Thoracic aorta (tissue), 2 donors: ENCODE measurements at places on chromosomes 7 and 10.
A peak's percentile ranks its signal among the peaks of the same experiment; 100 is the strongest.

GRCh38 chr10:31678139-31678536 is 250.5 kb downstream of the ARHGAP12 start:
- no peak for DNase-seq

- no peak for DNase-seq
These were observed 147.8 kb upstream of the SEMA3E start for GRCh38 chr7:83796760-83797159.

- no peak for DNase-seq
These were observed 97.1 kb downstream of the VIPR2 start for GRCh38 chr7:159047536-159047935.

DNA sequence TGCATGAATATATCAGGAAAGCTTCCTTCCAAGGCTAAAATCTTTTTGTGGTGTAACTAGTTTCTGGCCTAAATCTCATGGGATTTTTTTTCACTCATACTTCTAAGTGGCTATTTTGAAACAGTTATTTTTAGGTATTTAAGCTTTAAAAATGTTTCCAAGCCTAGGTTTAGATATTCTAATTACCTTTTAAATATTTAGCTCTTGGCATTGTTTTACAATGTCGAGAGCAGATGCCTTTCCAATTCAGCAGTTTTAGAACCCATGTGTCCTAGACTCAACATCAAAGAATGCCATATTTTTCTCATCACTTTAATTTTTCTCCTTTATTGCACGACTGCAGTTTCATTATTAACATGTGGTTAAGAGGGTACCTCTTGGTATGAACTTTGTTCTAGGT is 27.1 kb upstream of the STOX1 start:
- DNase-seq: no peak

DNA sequence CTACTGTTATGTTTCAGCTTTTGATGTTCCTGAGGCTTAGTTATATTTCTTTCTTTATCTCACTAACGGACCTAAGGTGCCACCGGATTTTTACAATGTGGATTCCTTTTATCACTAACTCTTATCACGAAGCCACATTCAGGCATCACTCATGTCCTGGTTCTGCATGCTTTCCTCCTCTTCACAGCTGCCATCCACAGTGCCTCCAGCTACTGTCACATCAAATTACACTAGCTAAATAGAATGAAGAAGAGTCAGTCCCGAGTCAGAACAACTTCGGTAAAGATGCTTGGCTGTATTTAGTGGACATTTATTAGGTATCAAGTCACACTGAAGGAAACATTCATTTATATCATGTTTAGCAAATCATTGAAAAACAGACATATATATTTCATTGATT is 153.2 kb downstream of the NEBL start:
- DNase-seq: no peak

DNA sequence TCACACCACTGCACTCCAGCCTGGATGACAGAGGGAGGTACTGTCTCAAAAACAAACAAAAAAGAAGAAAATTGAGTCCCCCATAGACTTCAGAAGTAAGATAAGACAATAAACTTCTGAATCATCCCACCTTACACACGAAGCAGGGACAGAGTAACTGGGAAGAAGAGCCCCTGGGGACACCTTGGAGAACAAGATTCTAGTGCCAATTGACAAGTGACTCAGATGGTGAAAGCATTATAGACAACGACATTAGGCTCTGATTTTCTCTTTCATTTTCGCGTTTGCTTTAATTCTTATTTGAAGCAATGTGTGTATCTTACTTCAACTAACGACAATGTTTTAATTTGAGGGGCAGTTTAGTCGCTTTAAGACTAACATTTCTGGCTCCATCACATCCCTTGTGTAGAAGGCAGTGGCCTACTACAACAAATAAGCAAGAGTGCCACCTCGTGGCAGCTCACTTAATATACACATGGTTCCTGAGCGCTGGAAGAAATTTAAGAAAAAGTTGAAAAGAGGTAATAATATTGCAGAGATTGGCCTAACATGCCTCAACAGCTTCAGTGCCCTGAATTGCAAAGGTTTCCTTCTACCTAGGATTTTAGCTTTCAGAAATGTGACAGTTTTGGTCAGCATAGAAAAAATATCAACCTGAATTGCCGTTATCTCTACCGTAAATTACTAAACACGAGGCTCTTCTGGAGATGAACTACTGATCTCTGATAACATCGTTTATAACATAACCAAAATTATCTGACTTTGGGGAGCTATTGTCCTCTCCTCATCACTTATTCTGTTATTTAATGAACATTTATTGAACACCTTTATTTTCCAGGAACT is 36.7 kb downstream of the ASNS start:
- DNase-seq: peak; percentile 13

DNA sequence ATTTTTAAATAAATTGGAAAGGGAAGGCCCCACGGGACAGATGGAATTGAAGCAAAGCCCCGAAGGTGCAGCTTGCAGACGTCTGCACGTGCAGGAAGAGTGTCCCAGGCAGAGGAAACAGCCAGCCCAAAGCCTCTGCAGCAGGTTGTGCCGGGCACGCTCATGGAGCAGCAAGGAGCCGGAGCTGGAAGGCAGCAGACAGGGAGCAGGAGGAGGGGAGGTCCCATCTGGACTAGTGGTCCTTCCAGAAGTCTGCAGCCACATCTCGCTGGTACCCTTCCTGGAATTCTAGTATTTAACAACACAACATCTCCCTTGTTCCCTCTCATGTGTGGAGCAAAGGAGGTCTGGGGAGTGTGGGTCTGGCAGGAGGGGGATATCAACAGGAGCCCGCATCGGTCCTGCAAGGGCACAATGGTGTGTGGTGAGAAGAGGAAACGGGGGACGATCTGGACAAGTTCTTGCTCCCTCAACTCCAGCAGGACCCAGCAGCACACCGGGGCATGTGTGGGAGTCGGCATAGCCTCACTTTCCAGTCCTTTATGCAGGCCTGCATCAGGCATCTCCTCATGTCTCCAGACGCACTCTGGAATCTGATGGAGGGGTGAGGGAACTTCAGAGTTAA is 169.3 kb downstream of the GRID1 start:
- DNase-seq: no peak

- no peak for DNase-seq
These were observed 166.8 kb upstream of the NFE2L3 start for GRCh38 chr7:25985196-25985595.

DNA sequence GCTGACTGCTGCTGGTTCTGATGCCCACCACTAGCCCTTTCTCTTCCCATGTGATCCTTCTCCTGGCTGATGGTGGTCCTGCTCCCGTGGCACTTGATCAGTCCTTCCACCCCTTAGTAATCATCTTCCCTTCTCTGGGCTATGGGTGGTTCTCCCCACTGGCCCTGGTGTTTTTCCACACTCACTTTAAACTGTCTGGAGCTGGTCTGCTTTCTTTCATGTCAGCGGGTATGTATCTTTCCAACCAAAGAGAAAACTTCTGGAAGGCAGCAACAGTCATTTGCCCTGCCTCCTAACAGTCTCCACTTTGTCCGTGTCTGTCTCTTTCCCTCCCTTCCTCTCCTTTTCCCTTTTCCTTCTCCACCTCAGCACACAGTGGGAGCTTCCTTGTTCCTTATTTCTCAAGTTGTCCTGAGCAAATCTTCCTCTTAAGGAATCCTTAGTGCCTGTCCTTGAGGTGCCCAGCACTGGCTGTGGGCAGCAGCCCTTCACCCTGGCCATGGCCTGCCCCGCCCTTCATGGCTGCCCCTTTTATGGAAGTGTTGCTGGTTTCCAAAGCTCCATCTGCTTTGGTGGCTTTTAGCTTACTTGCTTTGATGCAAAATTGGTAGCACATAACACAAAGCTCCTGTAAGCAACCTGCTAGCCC is 189.0 kb downstream of the TCF7L2 start:
- no peak for DNase-seq

DNA sequence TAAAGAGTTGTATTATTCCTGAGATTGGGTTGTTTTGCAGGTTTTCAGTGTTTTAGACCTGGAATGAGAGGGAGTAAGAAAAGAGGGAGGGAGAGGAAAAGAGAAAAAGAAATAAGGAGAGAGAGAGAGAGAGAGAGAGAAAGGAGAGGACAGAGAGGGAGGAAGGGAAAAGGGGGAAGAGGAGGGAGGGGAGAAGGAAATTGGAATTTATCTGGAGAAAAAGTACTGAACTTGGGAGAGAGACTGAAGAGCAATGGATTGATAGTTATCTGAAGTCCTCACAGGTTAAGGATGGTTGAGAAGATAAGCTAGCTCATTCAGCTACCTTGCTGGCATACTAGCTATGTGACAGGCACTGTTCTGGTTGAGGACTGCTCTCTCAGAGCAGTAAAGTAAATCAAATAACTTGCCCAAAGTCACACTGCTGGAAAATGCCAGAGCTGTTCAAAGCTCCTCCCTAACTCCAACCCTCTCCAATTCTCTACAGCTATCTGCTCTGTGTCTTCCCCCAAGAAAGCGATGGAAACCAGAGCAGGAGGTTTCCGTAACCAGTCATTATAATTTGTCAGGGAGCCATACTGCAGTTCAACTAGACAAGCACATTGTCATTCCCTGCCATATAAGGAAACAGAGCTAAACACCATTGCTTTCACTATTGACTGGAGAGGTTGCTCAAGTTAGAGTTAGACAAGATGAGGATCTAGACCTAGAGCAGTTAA is 10.7 kb downstream of the CALD1 start:
- DNase-seq: no peak

- DNase-seq: no peak
These were observed 163.5 kb downstream of the MDFIC start for GRCh38 chr7:115085421-115085820.
